ENCODE measurements at places on chromosomes 1 and 21.
A peak's percentile ranks its signal among the peaks of the same experiment; 100 is the strongest.

DNA sequence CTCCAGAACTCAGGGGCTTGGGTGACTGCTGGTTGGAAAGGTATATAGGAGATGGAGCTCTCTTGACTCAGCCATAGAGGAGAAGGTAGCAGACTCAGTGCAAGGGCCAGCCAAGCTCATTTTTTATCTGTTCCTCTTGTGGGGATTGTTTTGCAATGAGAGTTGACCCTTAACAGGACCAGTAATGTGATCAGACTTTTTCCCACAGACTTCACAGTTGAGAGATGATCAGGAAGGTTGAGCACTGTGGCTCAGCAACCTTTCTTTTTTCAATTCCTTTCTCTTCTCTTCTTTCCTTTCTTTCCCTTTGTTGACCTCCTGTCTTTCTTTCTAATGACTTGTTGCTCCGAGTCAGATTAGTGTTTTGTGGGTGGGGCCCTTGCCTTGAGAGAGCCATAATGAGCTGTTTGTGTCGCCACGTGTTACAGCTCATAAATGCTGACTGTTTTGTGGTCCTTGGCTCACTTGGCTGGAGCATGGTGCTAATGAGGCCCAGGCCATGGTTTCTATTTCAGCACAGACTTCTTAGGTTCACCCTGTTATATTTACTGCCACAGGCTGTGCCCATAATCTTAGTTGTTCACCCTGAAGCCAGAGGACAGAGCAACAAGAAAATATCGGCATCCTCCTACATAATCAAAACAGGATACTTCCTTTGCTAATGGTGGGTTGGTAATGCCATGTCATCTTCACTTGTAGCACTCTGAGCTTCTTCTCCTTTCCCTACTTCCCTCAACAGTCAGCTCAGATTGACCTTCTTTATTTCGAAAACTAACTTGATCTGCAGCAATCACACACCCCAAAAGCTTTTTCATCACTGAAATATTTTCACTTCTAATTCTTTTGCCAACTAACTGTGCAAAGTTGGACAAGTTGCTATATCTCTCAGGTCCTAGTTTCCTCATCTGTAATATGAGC is 13.9 kb downstream of the ADAM30 start:
- peak; percentile 59 for DNase-seq

- no peak for DNase-seq
Observed at GRCh38 chr1:24707687-24708086, 37.6 kb upstream of the CLIC4 start.

- DNase-seq: no peak
Observed at GRCh38 chr1:109427171-109427467, 871 bp upstream of the PSMA5 start.

- DNase-seq: no peak
Observed at GRCh38 chr1:8540971-8541370, 223.1 kb downstream of the SLC45A1 start.

- DNase-seq: no peak
Observed at GRCh38 chr21:44709426-44710293, 1.7 kb downstream of the TSPEAR start.

DNA sequence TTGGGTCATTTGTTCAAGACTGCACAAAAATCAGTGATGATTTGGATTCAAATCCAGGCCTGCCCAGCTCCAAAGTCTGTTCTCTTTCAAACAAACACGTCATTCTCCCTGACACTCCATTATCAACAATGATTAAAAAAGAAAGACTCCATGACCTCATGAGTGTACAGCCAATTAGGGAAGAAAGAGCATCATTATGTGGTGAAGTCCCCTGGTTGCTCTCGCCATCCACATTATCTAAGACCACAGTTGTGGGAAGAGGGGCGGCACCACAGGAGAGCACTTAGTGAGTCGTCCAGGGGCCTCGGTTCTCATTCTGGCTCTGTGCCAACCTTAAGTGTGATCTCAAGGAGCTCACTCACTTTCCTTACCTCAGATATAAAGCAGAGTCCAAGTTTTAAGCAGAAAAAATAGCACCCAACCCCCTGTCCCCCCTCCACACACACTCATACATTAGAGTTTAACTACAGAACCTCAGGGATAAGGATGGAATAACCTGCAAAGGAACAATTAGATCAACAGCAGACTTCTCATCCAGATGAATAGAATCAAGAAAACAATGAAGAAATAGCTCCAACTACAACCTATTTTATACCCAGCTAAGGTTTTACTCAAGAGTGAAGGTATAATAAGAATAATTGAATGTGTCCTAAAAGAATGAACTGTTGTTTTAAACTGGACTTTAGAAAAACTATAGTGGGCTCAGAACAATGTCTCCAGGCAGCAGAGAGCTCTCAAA is 47.8 kb downstream of the COL6A1 start:
- no peak for DNase-seq
